ENCODE measurements at places on chromosomes 1 and 21.

- H3K27me3 ChIP-seq = no peaks in the 10 kb centered on the region
- no peak for DNase-seq
- no peak overlapping the region for H3K4me3 ChIP-seq
- H3K4me1 ChIP-seq = no peaks in the 10 kb centered on the region
- no peaks in the 10 kb centered on the region for H3K36me3 ChIP-seq
These were observed 93.4 kb upstream of the KCNE2 start for GRCh38 chr21:34270411-34270810.

DNA sequence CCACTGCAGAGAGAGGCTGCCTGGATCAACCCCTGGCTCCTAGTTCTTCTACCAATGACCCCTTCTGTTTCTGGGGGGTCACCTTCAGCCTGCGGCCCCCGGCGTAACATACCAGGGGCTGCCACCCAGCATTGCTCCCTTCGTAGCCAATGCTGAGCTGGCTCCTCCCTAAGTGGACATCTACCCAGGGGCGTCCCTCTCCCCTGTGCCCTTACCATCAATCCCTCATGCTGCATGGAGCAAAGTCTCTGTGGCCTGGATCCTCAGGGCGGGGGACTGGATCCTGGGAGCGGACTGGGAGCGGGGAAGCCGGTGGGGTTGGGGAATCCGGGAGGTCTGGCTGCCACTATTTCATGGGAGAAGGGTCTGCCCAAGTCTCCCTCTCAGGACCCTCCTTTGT lies 28.6 kb downstream of the TRIM67 start:
- H3K27ac ChIP-seq = no peak overlapping the region
- H3K27me3 ChIP-seq = no peaks in the 10 kb centered on the region
- no peaks in the 10 kb centered on the region for H3K4me1 ChIP-seq
- H3K36me3 ChIP-seq = no peaks in the 10 kb centered on the region
- H3K4me3 ChIP-seq = no peak overlapping the region

DNA sequence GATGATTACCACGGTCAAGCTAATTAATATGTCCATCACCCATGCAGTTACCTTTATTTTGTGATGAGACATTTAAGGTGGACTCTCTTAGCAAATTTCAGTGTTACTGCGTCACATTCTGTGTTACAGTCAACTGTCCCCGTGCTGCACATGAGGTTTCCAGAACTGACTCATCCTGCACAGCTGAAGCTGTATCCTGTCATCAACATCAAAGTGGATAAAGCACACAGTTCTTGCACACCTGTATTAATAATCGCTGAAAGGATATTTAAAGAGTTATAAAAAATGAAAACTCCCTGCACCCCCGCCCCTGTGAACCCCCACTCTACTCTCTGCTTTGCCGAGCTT lies 3.4 kb upstream of the KRTAP10-5 start:
- H3K36me3 ChIP-seq = no peaks in the 10 kb centered on the region
- no peak overlapping the region for H3K4me3 ChIP-seq
- H3K4me1 ChIP-seq = no peaks in the 10 kb centered on the region
- H3K27me3 ChIP-seq = peaks cover 11% of the 10 kb centered on the region
- no peak for DNase-seq

GRCh38 chr1:9687874-9688582 lies 36.5 kb downstream of the PIK3CD start:
- no peaks in the 10 kb centered on the region for H3K27me3 ChIP-seq
- DNase-seq = no peak
- H3K4me3 ChIP-seq = peak overlapping the region; percentile 42
- H3K36me3 ChIP-seq = no peaks in the 10 kb centered on the region

DNA sequence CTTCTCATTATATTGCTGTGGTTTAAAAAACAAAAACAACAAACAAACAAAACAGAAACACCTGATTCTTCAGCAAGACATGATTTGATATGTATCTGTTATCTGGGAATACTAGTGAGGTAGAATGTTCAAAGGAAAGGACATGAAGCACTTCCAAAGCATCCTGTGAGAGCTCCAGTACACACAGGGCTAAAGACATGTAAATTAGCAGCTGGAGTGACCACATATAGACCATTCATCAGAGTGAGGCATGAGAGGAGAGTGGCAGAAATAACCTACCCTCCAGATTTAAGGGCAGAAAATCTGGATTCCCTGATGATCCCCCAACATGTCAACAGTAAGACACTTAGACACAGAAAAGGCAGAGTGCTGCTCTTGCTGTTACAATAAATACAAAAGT lies 260.5 kb upstream of the CHRM3 start:
- DNase-seq = no peak
- H3K27me3 ChIP-seq = no peaks in the 10 kb centered on the region
- no peak overlapping the region for H3K4me3 ChIP-seq
- no peaks in the 10 kb centered on the region for H3K36me3 ChIP-seq

GRCh38 chr1:6454856-6455751 lies 10.9 kb downstream of the TNFRSF25 start:
- peaks cover 55% of the 10 kb centered on the region for H3K27me3 ChIP-seq
- H3K27ac ChIP-seq = no peak overlapping the region
- no peaks in the 10 kb centered on the region for H3K36me3 ChIP-seq
- no peak for DNase-seq
- peaks cover 6% of the 10 kb centered on the region for H3K4me1 ChIP-seq

- no peaks in the 10 kb centered on the region for H3K4me1 ChIP-seq
- H3K4me3 ChIP-seq = no peak overlapping the region
These were observed 34.6 kb upstream of the MTR start for GRCh38 chr1:236760480-236760879.
